ENCODE measurements at places on chromosomes 3 and 15.

DNA sequence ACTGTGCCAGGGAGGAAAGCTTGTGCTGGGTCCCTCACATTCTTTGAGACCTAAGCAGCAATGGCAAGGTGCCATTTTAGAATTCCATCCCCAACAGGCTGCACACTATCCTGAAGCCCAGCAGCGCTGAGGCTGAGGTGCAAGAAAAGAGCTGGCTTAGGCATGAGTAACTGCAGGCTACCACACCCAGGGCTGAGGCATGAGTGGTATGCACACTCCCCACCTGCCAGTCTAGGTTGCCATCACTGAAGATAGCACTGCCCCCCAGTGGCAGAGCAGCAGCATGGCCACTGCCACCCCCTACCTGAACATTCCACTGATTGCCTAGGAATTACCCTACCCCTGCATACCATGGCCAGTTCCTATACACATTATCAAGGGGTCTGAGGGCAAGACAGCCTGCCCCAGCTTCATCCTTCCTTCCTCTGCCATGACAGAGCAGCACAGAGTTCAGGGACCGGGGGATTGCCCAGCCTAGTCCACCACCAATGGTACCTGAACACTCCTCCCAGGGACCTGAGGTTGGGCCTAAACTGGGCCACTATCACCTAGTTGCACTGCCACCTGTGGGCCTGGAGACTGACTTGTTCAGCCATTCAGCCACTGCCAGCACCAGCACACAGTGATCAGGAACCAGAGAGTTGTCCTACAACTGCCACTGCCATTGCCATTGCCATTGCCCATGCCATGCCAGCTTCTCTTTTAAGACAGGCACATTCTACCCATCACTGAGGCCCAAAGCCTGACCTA is 129.8 kb downstream of the SATB1 start:
- peak; percentile 23 for DNase-seq

GRCh38 chr15:73391128-73391872 is 22.5 kb upstream of the HCN4 start:
- no peak for DNase-seq

DNA sequence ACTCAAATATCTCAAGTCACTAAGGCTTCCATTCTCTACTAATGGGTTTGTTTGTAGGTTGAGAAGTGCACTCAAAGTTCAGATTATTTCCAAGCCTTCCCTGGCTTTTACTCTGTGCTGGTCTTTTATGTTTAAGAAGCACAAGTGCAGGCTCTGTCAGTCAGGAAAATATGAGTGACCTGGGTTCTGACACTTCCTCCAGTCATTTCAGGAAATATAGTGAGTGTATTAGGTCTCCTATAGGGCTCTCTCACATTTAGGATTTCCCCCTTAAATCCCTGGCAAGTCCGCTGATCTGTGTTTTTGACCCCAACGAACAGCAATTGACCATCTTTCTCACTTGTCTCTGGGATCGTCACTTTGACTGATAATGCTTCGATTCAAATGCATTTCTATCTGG is 210.2 kb downstream of the ARPP21 start:
- no peak for DNase-seq

GRCh38 chr3:3799173-3800079 is at the start of gene LRRN1:
Gene LRRN1, plus strand, starts transcription at chr3:3799431. Its CDS starts 45,211 bp downstream, at chr3:3844642.
- DNase-seq, result peak; percentile 18

- no peak for DNase-seq
Measured at GRCh38 chr15:54990793-54991192, 205.9 kb downstream of the RSL24D1 start.

DNA sequence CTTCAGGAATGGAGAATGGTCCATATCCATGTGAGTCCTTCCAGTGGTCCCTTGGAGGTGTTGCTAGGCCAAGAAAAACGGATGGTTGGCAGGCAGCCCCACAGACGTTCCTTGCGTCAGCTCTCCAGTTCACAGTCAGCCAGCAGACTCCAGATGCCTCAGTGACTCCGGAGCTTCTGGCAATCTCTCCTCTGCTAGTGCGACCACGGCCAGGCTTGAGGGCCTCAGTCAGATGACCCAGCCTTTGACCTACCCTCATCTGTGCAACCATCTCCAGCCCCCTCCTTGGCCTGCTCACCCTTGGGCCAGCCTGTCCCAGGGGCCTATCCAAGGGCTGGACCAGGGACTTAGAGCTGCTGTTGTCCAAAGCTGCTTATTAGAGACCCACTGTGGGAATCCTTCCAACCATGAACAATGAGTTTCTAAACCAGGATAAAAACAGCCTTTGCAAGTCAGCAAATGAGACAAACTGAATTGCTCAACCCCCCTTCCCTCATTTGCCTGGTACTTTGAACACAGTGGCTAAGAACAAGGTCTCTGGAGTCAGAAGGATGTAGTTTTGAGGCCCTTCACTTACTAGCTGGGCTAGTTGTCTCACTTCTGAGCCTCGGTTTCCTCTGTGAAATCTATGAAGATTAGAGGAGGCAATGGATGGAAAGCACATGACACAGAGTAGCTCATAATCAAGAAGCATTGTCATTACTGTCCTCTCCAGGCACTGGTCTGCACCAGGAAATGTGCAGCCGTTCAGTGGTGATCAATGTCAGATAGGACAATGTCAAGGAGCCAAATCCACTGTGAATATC is 44.8 kb downstream of the ANP32A start:
- no peak for DNase-seq

- no peak for DNase-seq
Measured at GRCh38 chr15:67035886-67036285, 29.5 kb upstream of the SMAD3 start.

DNA sequence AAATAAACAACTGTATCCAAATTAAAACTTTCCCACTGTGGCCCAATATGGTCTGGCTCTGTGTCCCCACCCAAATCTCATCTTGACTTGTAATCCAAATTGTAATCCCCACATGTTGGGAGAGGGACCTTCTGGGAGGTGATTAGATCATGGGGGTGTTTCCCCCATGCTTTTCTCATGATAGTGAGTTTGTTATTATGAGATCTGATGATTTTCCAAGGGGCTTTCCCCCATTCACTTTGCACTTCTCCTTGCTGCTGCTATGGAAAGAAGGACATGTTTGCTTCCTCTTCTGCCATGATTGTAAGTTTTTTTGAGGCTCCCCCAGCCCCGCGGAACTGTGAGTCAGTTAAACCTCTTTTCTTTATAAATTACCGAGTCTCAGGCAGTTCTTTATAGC is 55.0 kb downstream of the MINDY4B start:
- DNase-seq, result no peak

- no peak for DNase-seq
Measured at GRCh38 chr3:137259701-137260100, 301.9 kb downstream of the IL20RB start.

DNA sequence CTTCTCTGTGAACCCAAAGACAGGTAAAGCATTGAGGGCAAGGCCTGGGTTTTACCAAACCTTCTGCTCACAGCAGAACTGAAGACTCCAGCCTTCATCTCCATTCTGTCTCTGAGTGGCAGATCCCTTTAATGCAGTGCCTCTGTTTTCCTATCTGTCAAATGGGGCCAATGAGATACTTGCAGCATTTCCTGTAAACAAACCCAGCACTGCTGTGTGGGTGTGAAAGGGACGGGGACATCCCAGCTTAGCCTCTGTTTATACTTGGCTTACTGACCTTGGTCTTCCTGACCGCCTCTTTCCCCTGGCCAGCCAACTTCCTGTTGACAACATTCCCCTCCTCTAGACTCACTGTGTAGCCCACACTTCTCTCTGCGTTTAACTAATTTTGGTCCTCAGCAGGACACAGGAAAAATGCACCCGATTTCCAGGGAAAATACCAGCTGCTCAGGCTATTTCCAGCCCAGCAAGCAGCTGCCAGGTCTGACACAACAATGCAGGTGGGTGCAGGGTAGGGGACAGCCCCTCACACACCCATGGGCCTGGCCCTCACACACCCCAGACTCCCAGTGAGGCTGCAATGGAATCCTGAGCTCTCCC is 105.9 kb upstream of the HERC1 start:
- no peak for DNase-seq

DNA sequence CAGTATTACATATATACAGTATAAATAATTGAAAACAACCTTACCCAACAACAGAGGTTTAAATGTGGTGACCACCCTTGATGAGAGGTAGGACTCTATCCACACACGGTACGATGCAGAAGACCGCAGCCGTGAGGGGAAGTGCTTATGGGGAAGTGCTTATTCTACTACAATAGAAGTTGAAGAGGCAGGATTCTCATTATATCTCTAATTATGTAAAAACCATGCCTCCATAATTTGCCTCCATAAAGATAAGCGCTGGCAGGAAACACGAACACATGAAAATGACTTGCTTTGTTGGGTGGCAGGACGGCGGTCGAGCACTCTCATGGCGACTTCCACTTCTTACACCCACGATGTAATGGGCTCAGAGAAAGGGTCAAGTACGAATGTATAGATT is 7.2 kb upstream of the MUC13 start:
- peak; percentile 32 for DNase-seq

DNA sequence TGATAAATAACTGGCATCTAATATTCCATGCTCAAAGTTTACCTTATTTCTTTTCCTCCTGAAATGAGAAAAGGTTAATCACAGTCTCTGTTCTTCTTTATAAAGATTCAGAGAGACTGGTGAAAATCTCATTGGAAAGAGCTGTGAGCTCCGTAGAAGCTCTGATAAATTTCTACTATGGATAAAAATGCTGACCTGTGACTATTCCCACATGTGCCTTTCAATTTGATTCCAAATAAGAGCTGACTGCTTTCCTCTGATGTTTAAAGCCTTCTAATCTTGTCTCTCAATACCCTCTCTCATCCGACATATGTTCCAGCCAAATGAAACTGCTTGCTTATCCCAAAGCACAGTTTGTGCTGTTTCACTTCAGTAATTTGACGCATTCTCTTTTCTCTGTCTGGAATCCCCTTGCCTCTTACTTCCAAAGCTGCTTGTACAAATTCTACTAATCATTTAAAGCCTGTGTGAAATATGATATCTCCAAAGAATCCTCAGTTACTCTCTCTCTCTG is 130.1 kb downstream of the RTP4 start:
- no peak for DNase-seq

GRCh38 chr3:123344175-123344906 is 104.5 kb downstream of the ADCY5 start:
- DNase-seq, result no peak

DNA sequence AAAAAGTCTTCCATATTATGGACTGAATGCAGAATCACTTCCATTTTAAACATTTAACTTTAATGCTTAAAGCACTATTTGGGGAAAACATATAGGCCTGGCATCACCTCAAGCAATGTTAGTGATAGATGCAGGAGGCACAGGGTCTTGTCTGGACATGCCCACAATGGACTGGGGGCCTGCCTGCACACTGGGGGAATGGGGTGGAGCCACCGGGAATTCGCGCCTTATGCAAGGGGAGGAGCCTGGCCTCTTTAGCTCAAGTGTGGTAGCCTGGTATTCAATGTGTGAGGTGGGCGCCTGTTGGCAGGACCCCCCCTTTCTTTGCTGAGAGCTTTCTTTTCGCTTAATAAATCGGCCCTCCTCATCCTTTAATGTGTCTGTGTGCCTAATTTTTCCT is 29.9 kb downstream of the ACKR4 start:
- DNase-seq, result no peak

DNA sequence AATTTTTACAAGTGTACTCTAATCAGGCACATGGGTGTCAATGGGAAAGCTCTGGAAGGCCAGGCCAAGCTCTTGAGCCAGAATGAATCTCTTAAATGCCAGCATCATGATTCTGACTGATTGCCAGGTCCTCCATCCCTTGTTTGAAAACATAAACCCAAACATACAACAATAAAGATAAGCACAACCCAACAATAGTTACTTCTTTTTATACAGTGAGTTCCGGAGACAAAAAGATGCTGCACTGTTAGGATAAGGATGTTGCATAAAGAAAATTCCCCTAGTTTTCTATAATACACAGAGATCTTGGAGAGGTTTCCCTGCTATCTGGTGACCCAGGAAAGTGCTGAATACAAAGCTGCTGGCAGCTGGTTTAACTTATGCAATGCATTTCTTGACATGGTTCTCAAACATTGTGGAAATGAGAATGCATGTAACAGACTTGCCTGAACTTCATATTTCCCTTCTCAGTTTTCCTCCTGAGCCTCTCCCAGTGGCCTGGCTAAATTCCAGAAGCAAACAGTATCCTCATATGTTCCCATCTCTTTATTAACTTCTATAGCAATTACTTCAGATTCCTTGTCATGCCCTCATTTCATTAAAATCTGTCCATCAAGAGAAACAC is 180.1 kb upstream of the PRICKLE2 start:
- DNase-seq, result no peak

DNA sequence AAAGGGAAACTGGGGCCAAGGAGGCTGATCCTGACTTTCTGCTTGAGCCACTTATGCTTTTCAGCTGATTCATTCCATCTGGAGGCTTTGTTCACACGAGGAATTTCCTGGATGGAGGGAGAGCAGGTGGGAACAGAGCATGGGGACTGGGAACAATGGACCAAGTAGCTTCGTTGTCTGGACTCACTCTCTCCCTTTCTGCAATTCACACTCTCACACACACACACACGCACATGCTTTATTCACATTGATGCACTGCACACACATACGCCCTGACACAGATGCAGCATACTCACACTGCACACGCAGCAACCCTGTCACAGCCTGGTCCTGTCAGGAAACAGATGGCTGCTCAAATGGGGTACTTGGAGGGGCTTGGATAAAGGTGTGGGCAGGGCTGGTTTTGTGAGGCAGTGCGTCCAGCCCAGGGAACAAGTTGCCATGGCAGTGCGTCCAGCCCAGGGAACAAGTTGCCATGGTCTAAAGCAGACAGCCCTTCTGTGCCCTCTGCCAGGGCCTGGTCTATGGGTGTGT is 19.8 kb upstream of the CHCHD6 start:
- no peak for DNase-seq

- DNase-seq, result no peak
Measured at GRCh38 chr3:102460579-102460978, 25.8 kb downstream of the ZPLD1 start.

GRCh38 chr15:77036537-77037387 is 34.1 kb downstream of the TSPAN3 start:
- DNase-seq, result no peak

DNA sequence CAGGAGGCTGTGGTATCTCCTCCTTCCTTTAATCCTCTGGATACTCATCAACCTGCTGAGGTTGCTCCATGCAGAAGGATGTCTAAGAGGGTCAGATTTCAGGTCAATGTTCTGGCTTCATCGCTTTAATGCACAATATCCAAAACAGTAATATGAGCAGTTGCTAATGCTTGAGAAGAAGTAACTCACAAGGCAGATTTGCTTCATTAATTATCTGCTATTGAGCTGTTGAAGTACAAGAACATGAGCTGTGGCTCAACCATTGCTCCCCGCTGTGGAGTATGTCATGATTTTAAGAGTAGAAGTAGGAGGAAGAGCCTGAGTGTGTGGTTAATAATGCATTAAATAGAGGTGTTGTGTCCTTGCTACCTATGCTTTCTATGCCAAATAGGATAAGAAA is 1412.9 kb upstream of the ALCAM start:
- DNase-seq, result no peak

Data from Kasumi-1 (cell line).